ENCODE measurements at places on chromosomes 5 and 9.

DNA sequence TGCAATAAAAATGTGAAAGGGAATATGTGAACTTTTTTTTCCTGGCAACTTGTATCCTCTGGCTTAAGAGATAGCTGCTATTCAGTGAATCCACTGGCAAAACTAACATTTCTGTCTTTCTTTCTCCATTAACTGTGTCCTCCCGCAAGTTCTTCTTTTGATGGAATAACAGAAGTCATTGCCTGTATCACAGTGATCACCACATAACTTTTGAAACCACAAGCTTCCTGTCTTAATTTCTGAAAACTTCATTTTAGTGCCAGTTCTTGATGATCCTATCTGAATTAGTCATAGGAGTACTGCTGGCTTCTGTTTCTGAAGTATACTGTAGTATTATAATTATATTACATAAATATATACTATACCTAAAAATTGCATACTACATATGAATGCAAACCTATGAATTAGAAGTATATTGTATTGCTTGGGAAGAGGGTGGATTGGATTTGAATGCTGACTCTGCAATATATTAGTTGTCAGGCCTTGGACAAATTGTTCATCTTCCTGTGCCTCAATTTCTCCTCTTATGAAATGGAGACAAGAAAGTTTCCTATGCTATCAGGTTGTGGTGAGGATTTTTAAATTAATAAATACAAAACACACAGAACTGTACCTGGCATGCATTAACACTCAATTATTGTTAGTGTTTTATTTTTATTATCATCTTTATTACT is 441.6 kb downstream of the CETN3 start:
- peak; percentile 76 for DNase-seq

- no peak for DNase-seq
Observed at GRCh38 chr9:123302348-123303214, 34.2 kb upstream of the STRBP start.

DNA sequence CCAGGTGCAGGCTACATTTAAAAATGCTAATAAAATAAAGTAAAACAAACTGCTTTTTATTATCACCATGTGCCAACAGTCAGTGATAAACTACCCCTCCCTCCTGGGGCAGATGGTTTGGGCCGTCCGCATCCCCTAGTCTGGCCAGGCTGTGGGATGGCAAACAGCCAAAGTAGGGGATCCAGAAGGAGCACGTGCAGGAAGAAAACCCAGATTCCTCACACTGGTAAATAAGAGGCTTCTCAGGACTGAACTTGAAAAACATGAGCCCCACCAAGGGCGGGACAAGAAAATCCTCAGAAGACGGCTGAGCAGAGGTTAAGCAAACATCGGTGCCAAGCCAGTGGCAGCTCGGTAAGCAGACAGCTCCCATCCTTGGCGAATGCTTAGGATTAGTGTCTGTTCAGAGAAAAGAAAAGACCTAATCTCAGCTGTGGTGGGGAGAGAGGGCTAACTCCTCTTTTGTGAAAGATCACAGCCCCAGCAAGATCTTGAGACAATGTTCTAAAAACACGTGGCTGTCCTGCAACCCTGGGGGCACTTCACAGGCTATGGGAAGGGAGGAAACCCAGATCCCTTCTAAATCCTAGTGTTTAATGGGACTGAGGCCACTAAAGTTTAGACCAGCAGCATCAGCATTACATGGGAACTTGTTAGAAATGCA is 46.5 kb upstream of the GDNF start:
- no peak for DNase-seq

- peak; percentile 76 for DNase-seq
Observed at GRCh38 chr9:104970271-104970987, 42.5 kb upstream of the ABCA1 start.

- no peak for DNase-seq
Observed at GRCh38 chr5:159227452-159227851, 18.1 kb upstream of the RNF145 start.

GRCh38 chr5:9282211-9282610 is 263.7 kb downstream of the SEMA5A start:
- no peak for DNase-seq

DNA sequence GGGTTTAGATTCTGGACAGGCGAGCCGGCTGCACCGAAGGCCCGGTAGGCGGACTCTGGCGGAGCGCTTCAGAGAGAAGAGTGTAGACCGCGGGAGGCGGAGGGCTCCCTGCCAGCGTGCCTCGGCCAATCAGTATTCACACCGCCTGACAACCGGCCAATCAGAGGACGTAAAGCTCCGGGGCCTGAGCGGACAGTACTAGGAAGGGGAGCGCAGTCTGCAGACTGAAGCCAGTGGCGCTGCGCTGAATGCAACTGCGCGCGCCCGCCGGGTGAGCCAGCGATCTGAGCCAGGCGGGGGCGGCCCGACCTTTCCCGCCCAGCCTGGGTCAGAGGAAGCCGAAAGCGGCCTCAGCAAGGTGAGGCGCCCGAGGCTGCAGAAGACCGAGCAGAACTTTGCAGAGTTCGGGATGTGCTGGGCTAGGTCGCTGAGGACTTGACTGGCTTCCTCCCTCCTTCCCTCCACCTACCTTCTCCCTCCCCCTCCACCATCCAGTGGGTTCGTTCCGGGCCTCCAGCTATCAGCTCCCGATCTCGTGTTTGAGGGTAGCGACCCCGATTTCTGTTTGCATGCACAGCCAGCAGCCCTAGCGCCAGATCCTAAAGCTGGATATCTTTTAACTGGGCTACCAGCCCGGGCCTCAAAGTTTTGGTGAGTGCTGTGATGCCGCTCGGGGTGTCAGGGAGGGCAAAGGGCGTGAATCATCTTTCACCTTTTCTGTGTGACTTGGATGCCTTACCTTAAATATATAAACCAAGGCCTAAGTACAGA is at the start of gene DMRT2:
Gene DMRT2 (plus strand): TSS at position 233 of the 771 bp plus-strand sequence. CDS start 1,257 bp downstream, outside the sequence.
- peak; percentile 90 for DNase-seq

DNA sequence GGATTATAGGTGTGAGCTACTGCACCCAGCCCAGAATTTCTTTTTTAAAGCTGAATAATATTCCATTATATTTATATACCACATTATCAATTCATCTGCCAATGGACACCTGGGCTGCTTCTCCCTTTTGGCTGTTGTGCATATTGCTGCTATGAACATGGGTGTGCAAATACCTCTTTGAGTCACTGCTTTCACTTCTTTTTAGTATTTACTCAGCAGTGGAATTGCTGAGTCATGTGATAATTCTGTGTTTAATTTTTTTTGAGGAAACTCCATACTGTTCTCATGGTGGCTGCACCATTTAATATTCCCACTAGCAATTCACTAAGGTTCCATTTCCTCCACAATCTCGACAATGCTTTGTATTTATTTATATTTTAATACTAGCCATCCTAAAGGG is 36.1 kb upstream of the KIF4B start:
- DNase-seq: peak; percentile 23

DNA sequence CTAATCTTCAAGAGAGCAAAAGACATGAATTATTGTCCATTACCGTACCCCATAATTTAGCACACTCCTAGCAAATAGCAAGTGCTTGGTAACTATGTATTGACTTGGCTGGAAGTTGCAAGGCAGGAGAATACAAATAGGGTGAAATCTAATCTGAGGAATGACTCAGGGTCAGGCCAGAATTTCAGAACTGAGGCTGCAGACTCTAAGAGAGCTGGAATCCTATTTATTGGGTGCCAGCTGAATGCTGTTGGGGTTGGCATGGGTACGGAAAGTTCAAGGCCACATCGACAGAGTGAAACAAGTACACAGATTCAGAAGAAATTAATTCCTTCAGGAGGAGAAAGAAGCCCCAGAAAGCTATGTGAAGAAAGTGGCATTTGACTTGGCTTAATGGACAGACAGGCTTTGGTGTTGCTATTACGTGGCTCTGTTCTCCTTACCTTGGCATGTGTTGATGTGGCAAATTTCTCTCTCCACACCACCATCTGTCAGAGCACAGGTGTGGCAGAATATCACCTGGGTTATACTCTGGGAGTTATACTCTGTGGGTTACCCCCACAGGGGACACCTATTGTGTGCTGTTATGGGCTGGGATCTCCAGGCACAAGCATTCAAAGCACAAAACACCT is 20.9 kb upstream of the ASTN2 start:
- DNase-seq: no peak

DNA sequence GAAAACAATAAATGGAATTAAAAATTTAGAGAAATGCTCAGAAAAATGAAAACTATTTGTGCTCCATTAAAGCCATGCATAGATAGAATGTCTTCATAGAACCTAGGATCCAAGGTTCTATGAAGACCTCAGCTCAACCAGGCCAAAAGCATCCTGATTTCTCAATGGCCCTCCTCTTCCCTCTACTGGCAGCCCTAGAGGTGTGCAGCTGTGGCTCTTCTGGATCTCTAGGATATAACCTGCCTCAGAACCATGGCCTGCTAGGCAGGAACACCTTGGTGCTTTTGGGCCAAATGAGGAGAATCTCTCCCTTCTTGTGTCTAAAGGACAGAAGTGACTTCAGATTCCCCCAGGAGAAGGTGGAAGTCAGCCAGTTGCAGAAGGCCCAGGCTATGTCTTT is 15.1 kb downstream of the IFNA1 start:
- peak; percentile 50 for DNase-seq

- DNase-seq: peak; percentile 66
Observed at GRCh38 chr5:121144764-121145163, 680.7 kb downstream of the PRR16 start.

GRCh38 chr9:16157216-16157615 is 604.4 kb downstream of the CCDC171 start:
- DNase-seq: no peak

DNA sequence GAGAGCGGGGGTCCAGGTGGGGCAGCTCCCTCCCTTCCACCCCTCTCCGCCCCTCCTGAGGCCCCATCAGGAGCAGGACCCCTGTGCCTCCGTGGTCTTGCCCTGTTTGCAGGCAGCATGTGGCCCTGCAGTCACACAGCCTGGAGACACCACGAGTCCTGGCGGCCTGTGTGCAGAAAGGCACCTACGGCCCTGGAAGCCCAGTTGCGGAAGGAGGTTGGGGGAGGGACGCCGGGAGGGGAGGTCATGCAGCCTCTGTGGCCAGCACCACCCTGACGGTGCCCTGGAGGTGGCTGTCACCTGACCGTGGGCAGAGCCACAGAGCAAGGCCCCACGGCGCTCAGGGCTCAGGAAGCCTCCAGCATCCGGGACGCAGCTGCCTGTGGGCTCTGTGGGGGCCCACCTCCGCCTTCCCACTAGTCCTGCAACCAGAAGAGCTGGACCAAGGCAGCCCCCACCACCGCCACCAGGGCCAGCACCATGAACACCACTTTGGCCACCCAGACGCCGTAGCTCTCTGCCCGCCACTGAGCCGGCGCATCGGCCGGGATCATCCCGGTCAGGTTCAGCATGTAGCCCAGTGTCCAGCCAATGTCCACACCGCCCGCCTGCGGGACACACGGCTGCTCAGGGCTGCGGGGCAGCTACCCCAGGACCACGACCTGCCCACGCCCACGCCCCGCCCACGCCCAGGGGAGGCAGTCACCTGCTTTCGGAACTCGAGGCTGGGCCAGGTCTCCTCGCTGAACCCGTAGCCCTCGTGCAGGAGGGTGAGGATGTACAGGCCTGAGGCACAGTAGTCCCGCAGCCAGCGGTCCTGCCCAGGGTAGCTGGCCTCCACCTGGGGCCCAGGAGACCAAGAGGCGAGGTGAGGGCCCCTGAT is 6.4 kb downstream of the ENTPD8 start:
- DNase-seq: no peak

GRCh38 chr5:10307206-10308148 is at the start of gene CMBL:
TSS of gene CMBL (minus strand) at chr5:10307902. CDS start at chr5:10290762, 17,140 bp downstream.
- peak; percentile 57 for DNase-seq

DNA sequence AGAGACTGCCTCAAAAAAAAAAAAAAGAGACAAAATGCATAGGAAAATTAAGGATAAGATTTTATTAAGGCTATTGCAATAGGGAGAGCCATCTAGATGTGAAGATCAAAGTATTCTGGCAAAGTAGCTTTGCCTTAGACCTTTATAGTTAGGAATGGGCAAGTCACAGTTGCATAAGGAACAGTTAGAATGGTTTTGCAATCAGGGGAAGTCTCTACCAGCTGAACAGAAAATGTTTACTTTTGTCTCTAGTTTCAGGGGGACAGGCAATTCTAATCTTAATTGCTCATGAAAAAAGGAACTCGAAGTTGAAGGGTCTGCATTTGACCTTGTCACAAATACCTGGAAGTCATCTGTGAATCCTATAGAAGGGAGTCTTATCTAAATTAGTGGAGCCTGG is 13.1 kb upstream of the ATP6V1G1 start:
- DNase-seq: no peak

- no peak for DNase-seq
Observed at GRCh38 chr9:72533322-72533721, 11.9 kb downstream of the TMC1 start.

- DNase-seq: peak; percentile 54
Observed at GRCh38 chr9:93302586-93303257, 118.8 kb downstream of the WNK2 start.

GRCh38 chr9:121819428-121820231 is 168.2 kb downstream of the DAB2IP start:
- DNase-seq: peak; percentile 48

DNA sequence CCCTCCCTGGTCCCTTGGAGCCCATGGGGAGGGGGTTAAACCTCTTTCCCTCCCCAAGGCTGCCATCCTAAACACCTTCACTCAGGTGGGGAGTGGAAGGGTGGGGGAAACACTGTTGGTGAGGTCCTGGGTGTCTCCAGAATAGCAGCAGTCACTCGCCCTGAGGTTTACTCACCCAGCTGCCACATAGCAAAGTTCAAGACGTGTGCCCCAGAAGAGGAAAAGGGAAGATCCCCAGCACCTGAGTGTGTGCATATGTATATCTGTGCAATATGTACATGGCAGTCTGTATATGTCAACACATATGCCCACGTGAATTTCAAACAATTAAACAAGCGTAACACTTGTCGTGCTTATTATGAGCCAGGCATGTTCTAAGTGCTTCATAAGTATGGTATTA is 31.3 kb upstream of the SMU1 start:
- no peak for DNase-seq

GRCh38 chr5:82854956-82855355 is 222.2 kb downstream of the TMEM167A start:
- DNase-seq: no peak

GRCh38 chr5:133870661-133871060 is 97.8 kb downstream of the C5orf15 start:
- DNase-seq: peak; percentile 93

- DNase-seq: no peak
Observed at GRCh38 chr9:38051780-38052546, 17.1 kb downstream of the SHB start.

DNA sequence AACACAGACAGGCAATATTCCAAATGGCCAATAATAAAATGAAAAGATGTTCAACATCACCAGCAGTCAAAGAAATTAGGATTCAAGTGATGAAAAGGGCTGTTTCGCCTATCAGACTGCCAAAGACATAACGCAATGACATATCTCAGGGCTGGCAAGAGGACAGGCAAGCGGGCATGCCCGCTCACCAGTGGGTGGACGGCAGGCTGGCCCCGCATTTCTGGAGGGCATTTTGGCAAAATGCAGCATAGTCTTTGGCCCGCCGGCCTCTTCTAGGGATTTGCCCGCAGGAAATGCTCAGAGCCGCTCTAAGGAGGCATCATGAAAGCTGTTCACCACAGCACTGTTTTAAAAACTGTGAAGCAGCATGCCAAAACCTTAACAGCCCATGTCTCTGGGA is 1.4 kb upstream of the PPP1R26 start:
- DNase-seq: no peak
